ENCODE measurements at places on chromosomes 16 and 17. TPM values are rescaled to one million over a fixed set of nuclear protein-coding genes. Genes with fewer than 3 reads are reported as not detected.

DNA sequence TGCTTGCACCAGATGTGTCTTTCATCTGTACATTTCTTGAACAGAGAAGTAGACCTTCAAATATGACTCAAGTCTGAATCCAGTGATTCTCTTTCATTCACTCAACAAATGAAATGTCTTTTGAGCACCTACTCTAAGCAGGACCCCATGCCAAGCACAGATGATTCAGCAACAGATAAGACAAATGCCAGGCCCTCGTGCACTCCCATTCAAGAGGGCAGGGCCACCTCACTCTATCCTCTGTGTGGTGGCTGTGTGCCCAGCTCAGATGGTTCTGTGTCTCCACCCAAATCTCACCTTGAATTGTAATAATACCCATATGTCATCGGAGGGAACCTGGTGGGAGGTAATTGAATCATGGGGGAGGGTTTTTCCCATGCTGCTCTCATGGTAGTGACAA is 74.1 kb upstream of the NKD1 start:
- no peak for DNase-seq

The FOXC2 gene
- 0.57 TPM for polyA plus RNA-seq

The SYNGR3 gene
- polyA plus RNA-seq, result 1.4 TPM

GRCh38 chr17:14553847-14554246 is 253.0 kb downstream of the HS3ST3B1 start:
- no peak for DNase-seq

DNA sequence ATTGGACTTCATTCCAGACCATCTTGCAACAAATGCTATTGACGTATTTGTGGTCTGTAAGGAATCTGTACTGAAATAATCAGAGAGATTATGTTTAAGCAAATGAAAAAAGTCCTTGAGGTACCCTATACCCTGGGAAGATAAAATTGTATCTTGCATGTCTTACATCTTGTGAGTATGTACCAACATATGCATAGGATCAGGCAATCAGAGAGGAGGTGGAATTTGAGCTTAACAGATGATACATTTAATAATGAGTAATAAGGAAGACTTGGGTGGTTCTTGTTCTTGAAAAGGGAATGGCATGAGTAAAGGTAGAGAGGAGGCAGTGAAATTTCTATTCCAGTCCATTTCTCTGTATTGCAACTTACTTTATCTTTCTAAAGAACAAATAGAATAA is 10.6 kb downstream of the MOSMO start:
- no peak for DNase-seq

The CFAP97D1 gene
- 0.05 TPM for polyA plus RNA-seq

GRCh38 chr16:79899316-79899715 is 298.8 kb upstream of the MAF start:
- DNase-seq, result no peak

The HIGD1B gene
- polyA plus RNA-seq, result 4.2 TPM

The OTOA gene
- 0.06 TPM for polyA plus RNA-seq

DNA sequence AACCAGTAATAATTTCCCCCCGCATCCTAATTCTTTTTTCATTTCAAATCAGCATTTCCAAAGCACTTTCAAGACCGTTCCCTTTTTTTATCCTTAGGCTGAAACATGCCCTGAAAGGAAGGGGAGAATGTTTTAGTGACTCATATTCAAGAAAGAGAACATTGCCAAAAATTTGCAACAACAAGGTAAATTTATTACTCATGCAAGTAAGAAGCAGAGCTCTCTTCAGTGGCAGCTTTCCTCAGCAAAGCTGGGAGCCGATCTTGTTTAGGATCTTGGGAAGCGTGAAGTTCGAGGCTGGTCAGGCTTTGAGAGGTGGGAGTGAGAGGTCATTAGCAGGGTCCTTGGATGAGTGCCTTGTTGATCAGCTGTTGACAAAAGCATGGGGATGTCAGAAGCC is 129.5 kb downstream of the PRKCA start:
- no peak for DNase-seq

The C1QTNF1 gene
- polyA plus RNA-seq, result 3.8 TPM

GRCh38 chr17:7650509-7651096 is at the start of gene ATP1B2:
ATP1B2 (plus strand) TSS chr17:7650926; CDS start chr17:7651519, 593 bp downstream.
- DNase-seq, result no peak

The EXOC7 gene
- polyA plus RNA-seq, result 78.3 TPM

DNA sequence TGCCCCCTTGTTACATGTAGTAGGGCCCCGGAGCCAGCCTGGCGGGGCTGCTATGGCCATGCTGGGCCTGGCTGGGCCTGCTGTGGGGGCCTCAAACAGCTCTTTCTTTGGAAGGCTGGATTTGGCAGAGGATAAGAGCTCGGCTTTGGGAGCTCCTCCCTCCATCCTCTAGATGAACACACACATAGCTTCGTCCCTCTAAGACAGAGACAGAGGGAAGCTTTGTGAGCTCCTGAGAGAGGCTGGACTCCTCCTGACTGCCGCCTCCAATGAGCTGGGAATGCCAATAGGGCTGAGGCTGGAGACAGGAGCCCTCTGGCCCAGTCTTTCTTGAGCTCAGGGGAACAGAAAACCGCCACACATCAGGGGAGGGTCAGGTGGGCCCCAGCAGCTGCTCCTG is 37.3 kb upstream of the CDC42EP4 start:
- DNase-seq, result no peak

DNA sequence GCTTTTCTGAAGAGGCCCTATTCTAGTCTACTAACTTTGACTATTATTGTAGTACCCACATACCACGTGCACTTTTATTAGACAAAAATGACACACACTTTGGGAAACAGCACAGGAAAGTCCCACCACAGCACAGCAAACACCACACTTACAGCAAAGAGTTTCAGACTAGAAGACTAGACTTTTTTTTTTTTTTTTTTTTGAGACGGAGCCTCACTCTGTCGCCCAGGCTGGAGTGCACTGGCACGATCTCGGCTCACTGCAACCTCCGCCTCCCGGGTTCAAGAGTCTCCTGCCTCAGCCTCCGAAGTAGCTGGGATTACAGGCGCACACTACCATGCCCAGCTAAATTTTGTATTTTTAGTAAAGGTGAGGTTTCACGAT is 20.1 kb downstream of the YWHAE start:
- DNase-seq, result no peak

The GPRC5C gene
- 38.7 TPM for polyA plus RNA-seq

The KRT40 gene
- 10.9 TPM for polyA plus RNA-seq

DNA sequence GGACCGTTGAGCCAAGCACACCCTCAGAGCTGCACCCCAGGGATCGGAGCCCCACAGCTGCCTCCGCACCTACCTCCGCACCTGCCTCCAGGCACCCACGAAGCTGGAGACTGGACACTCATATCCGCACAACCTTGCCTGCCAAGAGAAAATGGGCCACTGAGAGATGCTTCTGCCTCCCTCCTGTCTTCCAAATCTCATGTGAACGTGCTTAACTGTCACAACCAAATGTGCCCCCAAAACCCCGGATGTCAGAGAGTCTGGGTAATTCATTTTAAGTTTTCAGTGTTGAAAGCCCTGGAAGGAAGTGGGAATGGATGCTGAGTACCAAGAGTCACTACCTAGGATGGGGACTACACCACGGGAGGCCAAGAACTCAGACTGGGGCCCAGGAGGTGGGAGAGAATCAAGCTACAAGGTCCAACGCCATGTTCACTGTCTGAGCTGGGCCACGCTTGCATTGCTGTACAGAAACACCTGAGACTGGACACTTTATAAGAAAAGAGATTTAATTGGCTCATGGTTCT is 49.5 kb upstream of the MEAK7 start:
- no peak for DNase-seq

The MBTPS1 gene
- polyA plus RNA-seq, result 61.1 TPM

GRCh38 chr17:75635610-75636202 is 2.5 kb downstream of the SMIM5 start:
- DNase-seq, result no peak

The C17orf107 gene
- polyA plus RNA-seq, result 1.3 TPM

The SLC16A13 gene
- polyA plus RNA-seq, result 0.96 TPM

DNA sequence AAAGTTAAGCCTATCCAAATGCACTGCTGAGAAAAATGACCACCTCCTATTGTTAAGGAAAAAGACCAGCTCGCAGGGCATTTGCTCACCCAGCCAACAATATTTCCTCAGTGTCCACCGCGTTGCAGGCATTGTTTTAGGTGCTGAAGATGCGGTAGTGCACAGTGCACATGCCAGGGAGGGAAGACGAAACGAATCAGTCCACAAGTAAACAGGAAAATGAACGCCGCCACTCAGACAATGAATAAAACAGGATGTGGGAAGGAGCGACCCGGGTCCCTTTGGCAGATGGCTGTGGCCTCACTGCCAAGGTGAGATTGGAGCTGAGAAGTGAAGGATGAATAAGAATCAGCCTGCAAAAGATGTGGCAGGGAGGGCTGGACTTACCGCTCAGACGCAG is 249.2 kb downstream of the FOXL1 start:
- DNase-seq, result no peak

DNA sequence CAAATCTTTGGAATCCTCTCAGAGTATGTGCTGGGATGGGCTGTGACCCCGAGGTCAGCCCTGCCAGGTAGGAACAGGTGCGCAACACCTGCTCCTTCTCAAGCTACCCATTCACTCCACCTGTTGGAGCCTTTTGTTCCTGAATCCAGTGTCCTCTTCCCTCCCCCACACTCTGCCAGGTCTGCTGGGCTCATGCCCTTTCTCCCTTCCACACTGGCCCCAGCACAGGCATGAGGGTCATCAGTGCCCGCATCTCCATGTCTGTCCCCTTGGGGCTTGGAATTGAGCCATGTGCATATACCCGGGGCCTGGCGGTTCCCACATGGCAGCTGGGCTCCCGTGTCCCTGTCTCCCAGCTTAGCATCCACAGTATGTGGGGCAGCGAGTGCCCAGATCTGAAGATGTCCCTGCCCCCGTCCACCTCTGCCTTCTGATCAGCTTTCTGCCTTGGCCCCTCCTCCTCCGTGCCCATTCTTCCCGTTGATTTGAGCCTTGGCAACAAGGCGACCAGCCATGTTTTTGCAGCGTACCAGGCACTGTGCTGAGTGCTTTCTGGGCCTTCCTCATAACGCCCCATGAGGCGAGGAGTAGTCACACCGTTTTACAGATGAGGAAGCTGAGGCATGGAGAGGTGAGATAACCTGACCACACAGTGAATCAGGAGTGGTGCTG is 102.2 kb downstream of the RAP1GAP2 start:
- no peak for DNase-seq

The TSPAN10 gene
- polyA plus RNA-seq, result 1.2 TPM

DNA sequence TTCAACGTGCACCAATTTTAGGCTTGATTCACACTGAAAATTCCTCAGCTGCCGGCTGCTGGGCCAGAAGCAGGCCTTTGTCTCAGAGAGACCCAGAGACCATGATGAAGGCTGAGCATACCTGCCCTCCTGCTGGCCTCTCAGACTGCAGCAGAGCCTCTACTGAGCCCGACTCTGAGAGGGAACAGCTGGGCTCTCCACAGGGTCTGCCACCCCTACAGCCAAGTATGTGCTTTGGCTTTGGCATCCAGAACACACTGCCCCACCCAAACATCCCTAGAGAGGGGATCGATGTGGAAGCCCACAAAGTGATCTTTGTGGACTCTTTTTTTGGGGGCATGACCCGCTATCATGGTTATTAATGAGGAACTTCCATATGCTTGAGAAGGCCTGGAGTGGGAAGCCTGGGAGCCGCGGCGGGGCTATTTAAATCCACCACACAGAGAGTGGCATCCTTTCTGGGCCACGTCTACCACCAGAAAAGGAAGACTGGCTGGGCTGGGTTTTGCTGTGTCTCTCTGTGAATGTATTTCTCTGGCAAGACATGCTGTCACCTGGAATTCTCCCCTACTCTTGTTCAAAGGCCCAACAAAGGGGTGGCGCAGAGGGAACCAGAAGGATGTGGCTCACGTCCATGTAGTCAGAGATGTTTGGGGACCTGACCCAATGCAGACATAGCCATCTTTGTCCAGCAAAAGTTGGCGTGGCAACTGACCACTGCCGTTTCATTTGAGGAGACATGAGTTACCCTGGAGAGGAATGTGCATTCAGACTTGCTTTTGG is 69.3 kb downstream of the GNAO1 start:
- DNase-seq, result no peak

Data from forelimb muscle (tissue), 1 donor.